Activated CD4-positive, alpha-beta T cell treated with anti-CD3 and anti-CD28 coated beads, Interleukin-2, amount 50 U/mL, for 1 hour (primary cell): ENCODE measurements at places on chromosomes 12 and 14.

- DNase-seq: no peak
These were observed 36.0 kb downstream of the FBRSL1 start for GRCh38 chr12:132525833-132526455.

- DNase-seq: no peak
These were observed 31.6 kb upstream of the NUDT14 start for GRCh38 chr14:105212541-105213300.

DNA sequence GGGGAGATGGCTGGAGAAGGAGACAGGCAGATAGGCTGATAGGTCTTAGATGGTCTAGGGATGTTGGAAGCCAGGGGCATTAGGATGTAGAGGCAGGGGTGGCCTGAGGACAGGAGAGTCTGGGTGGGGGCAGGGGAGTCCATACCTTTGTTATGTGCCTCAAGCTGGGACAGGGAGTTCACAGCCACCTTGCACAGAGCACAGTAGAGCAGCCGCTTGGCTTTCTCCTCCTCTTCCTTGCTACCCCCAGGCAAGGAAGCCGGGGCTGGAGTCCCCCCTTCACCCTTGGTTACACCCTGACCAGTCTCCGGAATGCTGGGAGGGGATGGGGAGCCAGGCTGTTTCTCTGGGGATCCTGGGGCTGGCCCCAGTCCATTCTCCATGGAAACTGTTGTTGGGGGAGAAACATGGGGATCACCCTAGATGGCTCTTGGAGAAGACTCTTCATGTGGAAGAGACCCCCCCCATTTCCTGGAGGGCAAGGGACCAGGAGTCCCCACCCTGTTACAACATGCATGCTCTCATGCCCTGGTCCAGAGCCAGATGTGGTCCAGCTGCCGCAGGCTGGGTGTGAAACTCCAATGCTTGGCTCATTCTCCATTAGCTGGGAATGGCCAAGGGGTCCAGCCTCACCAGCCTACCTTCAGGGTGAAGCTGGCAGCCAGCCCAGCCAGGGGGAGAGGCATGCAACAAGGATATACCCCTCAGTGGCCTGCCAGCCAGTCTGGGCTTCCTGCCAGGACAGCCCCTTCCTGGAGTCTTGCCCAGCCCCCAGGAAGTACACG is 7.2 kb upstream of the GPR84 start:
- DNase-seq: no peak

GRCh38 chr14:101456246-101457175 is 104.8 kb upstream of the DIO3 start:
- no peak for DNase-seq

- no peak for DNase-seq
These were observed 154.1 kb downstream of the BTG1 start for GRCh38 chr12:91991399-91992187.

DNA sequence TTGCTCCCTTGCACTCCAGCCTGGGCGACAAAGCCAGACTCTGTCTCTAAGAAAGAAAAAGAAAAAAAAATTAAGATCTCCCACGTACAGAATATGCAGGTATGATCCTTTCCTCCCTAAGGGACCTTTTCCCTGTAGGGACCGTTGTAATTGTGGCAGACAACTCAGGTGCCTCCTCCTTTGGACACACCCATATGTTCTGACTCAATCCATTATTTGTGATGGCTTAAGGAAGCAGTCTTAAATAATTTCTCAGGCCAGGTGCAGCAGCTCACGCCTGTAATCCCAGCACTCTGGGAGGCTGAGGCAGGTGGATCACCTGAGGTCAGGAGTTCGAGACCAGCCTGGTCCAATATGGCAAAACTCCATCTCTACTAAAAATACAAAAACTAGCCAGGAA is 53.1 kb downstream of the TMCC3 start:
- DNase-seq: no peak

- no peak for DNase-seq
These were observed 808 bp downstream of the MSI1 start for GRCh38 chr12:120367924-120368788.
